ENCODE measurements at places on chromosomes 7 and 10. TPM values are rescaled to one million over a fixed set of nuclear protein-coding genes. Genes with fewer than 3 reads are reported as not detected.

The CPEB3 gene
- 2.8 TPM for total RNA-seq

The FOXP2 gene
- total RNA-seq, result 11.0 TPM

The FBXO24 gene
- total RNA-seq, result not detected

The OR2A5 gene
- total RNA-seq, result not detected

The DCLRE1C gene
- 8.6 TPM for total RNA-seq

The HMX2 gene
- total RNA-seq, result not detected

The CRHR2 gene
- 3.1 TPM for total RNA-seq

The ARID5B gene
- 92.5 TPM for total RNA-seq

The RAB19 gene
- total RNA-seq, result not detected

The SEMA3E gene
- 4.3 TPM for total RNA-seq

The FAM25A gene
- not detected for total RNA-seq

The CABCOCO1 gene
- total RNA-seq, result not detected

The SLC18A2 gene
- not detected for total RNA-seq

The OPN1SW gene
- total RNA-seq, result not detected

DNA sequence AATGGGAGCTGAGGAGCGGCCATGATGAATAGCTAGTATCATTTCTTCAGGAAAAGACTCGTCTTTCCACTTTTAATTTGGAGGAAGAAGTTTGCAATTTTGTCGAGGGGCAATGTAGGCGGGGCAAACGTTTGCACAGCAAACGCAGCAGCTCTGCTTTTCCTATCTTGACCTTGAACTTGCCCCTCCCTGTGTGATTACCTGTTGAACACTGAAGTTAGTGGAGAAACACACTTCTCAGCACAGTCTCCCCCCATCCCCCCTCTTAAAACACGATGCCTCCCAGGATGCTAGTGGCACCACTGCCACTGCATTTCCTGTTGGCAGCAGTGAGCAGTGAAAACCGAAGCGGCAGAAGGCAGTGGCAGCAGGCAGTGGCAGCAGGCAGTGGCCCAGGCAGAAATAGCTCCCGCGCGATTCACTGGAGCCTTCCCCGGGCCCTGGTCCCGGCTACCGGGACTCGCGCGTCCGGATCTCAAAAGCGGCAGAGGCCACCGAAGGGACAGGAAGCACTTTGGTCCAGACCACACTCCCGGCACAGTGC, at the start of gene EPDR1:
TSS of gene EPDR1 (plus strand) at position 336 of the 544 bp plus-strand sequence. CDS start 300 bp downstream, outside the sequence.
- peak; percentile 75 for DNase-seq

- no peak for DNase-seq
These were observed 83.1 kb upstream of the STEAP1B start for GRCh38 chr7:22582863-22583622.

DNA sequence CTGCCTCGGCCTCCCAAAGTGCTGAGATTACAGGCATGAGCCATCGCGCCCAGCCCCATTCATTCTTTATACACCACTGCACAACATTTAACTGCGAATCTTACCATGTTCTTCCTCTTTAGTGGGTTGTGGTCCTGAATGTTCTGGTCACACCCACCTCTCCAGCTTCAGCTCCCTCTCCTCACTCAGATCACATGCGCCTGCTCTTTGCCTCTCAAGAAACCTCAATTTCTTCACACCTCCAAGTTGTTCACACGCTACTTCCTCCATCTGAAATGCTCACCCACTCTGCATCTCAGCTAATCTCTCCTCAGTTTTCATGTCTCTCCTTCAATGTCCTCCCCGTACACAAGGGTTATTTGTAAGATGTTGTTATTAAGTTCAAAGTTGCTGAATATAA, 2.4 kb upstream of the PRR15 start:
- no peak for DNase-seq

GRCh38 chr10:79176052-79176501, 107.3 kb downstream of the ZMIZ1 start:
- DNase-seq, result no peak

DNA sequence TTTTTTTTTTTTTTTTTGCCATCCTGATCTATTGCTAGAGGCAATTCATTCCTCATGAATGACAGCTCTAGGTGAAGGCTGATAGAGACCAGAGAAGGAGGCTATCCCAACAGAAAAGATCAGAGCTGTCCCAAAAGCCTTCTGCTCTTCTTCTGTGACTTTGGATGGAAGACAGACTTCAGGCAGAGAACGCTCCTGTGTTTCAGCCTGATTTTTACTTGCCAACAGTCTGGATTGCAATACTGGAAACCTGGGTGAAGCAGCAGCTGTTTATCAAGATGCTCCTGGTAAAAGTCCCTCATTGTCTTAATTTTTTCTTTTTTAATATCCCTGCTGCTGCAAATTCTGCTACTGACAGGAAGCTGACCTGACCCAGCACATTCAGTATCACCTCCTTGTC, 219.5 kb downstream of the CCDC3 start:
- no peak for DNase-seq

GRCh38 chr10:118961436-118961835, 68.1 kb upstream of the NANOS1 start:
- DNase-seq, result no peak

- DNase-seq, result no peak
These were observed 22.3 kb downstream of the MAP3K8 start for GRCh38 chr10:30456266-30456665.

- DNase-seq, result no peak
These were observed 1.1 kb downstream of the COL17A1 start for GRCh38 chr10:104084482-104085142.

GRCh38 chr7:49771427-49772176, 1.8 kb upstream of the VWC2 start:
- no peak for DNase-seq

DNA sequence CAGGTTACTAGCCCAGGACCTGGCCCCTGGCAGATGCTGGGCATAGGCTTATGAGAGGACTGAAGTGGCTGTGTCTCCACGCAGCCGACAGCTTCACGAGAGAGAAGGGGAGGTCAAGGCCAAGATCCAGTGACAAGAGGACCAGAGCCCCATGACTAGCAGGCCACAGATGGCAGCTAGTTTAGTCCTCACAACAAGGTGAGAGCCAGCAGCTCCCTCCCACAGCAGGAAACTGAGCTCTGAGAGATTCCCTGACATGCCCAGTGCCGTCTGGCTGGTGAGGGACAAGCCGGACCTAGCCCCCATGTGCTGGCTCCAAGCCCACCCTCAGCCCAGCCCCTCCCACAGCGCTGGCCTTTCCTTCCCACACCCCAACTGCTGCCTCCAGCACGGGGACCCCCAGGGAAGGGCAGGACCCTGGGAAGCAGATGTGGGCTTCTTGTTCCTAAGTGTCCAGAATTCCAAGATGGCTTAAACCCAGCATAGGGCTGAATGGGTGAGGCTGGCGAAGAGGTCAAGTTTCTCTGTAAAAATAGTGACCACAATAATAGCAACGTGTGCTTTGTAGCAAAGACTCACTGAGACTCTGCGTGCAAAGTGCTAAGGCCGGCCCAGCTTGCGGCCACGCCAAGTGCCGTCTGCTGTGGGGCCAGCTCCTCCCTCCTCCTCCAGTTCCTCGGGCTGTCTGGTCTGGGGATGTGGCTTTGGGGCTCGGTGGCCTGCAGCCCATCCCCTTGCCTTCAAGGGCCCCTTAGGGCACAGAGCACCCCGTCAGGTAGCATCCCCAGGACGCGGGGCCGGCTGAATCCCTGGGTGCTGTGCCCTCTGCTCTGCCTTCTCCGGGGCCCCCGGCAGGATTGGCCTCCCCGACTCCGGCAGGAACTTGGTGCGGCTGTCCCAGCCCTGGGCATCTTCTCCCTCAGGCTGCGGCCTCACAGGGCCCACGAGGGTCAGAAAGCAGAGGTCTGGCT, 7.8 kb upstream of the FAM20C start:
- no peak for DNase-seq

- DNase-seq, result no peak
These were observed 167.3 kb downstream of the CREB5 start for GRCh38 chr7:28579571-28579970.

GRCh38 chr10:71112138-71112785, 100.1 kb upstream of the UNC5B start:
- DNase-seq, result no peak

GRCh38 chr10:5457741-5458140, 41.6 kb downstream of the CALML5 start:
- DNase-seq, result no peak

DNA sequence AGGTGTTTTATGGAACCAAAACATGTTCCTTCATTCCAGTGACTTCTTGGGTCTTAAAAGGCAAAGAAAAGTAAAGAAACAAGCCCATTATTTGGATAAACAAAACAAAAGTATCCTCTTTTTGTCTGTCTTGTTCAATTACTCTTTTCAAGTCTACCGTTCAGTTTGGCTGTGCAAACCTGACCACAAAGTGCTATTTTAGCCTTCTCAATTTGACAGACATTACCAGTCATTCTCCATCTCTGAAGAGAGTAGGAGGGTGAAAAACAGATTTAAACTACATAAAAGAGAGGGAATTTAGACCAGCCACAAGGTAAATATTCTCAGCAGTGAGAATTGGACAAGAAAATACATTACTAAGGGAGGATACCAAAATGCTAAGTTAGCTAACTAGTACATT, 145.2 kb downstream of the GRM3 start:
- no peak for DNase-seq

GRCh38 chr7:119046068-119046467, 821.6 kb downstream of the ANKRD7 start:
- DNase-seq, result no peak

DNA sequence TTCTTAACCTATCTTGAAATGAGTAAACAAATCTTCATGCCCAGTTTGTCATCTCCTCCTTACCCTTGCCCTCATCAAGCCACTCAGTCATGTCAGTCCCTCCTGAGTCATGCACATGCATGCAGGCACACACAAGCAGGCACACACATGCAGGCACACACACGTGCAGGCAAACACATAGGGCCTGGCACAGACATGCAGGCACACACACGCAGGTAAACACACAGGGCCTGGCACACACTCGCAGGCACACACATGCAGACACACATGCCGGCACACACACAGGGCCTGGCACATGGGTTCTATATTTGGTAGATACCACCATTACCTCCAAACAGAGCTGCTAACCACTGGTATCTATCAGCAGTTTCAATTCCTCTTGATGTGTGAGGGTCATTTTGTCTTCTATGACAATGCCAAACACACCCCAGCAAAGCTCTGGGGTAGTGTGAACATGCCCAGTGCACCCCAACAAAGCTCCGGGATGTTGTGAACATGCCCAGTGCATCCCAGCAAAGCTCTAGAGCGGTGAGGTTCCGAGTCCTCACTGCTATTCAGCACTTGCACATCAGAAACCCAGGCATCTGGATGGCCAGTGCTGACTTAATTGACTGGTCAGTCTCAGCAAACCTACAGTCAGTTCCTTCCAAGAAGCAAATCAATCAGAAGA, 563.8 kb downstream of the PTPRN2 start:
- no peak for DNase-seq

GRCh38 chr10:77264107-77264506, 373.5 kb downstream of the KCNMA1 start:
- DNase-seq, result no peak

- no peak for DNase-seq
These were observed 809.7 kb downstream of the IPMK start for GRCh38 chr10:57457972-57458512.

- DNase-seq, result no peak
These were observed 119.2 kb downstream of the MBL2 start for GRCh38 chr10:52653263-52653909.

GRCh38 chr7:100888988-100889750, at the start of gene UFSP1:
UFSP1 (minus strand) TSS chr7:100889715; CDS start chr7:100889271, 444 bp downstream.
- DNase-seq, result no peak

DNA sequence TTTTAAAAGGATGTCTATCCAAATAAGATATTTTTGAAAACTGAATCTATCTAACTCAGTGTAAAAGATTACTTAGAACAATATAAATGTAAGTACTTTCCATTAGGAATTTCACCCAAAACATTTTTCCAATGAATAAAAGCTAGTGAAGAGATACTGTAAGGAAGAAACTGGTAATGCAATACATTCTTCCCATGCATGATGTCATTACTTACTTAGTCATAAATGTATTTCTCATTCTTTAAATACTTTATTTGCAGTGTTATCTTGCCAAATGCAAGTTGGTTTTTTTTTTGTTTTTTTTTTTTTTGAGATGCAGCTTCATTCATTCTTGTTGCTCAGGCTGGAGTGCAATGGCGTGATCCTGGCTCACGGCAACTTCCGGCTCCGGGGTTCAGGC, 265.6 kb downstream of the PHF14 start:
- DNase-seq, result no peak

GRCh38 chr7:82506208-82506607, 62.6 kb upstream of the CACNA2D1 start:
- no peak for DNase-seq

DNA sequence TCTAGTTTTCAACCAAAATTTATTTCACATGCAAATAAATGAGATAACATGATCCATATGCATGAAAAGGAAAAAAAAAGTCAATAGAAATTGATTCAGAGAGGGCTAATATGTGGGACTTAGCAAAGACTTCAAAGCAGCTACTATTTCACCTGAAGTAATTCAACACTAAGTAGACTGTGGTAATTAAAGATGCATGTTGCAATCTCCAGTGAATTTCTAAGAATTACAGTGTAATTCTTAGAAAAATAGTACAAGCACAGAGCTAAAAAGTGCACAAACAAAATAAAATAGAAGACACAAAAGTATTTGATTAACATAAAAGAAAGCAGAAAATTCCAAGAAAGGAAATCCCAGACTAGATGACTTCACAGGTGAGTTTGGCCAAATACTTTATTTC, 25.7 kb downstream of the GPR22 start:
- DNase-seq, result no peak
